ENCODE measurements at places on chromosomes 5 and 9.

DNA sequence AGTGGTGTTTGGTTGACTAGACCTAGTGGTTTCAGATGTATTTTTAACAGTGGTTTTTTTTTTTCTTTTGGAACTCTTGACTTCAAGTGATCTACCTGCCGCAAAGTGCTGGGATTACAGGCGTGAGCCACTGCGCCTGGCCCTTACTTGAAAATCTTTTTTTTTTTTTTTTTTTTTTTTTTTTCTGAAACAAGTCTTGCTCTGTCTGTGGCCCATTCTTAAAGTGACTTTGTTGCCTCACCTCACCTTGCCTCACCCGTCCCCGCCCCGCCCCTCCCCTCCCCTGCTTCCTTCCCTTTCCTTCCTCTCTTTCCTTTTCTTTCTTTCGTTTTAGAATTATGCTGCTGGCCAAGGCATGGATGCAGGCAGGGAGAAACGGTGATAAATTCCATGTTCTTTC, 26.0 kb downstream of the GPBP1 start:
- DNase-seq: no peak

- peak; percentile 99 for DNase-seq
Observed at GRCh38 chr5:78699552-78700153, 51.1 kb upstream of the LHFPL2 start.

DNA sequence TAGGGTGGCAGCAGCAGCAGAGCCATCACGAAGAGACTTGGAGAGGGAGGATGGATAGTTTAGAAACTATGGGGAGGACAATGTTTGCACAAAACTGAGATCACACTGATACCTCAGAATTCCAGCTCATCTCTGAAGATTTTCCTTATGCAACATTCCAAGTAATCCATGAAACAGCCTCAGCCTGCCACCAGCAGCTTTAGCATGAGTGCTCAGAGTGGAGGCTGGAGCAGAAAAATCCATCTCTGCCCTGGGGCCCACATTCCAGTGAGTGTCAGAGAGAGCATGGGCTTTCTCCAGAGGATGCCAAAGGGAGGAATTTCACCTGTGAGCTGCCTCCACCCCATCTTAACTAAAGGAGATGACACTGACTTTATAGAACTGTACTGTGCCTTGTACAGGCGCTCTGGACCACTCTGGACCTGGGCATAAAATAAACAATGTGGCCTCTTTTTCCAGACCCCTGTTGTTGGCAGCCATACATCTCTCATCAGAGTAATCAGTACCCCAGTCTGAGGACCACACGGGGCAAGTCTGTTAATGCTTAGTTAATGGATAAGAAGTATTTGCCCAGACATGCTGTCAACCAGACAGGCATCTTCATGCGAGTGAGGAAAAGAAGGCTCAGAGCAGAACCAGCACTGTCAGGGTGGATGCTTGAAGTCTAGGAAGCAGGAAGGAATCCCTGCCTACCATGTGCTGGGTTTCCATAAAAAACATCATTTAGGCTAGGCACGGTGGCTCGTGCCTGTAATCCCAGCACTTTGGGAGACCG, 440.9 kb downstream of the ENC1 start:
- peak; percentile 89 for DNase-seq

DNA sequence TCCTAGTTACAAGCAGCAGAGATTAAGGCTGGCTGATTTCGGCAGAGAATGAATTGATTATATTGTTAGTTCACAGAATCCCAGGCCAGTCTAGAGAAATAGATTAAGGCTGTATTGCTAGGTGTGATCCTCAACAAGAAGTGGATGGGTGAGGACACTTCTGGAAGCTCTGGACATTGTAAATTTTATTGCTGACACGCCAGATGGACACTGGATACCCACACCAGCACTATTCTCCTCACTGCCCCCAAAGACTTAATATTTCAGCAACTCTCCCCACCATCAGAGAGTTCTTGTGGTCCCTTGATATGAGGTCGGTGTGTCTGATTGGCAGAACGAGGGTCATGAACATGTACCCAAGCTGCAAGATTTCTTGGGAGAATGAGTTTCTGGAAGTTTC, 171.6 kb upstream of the EGFLAM start:
- no peak for DNase-seq

DNA sequence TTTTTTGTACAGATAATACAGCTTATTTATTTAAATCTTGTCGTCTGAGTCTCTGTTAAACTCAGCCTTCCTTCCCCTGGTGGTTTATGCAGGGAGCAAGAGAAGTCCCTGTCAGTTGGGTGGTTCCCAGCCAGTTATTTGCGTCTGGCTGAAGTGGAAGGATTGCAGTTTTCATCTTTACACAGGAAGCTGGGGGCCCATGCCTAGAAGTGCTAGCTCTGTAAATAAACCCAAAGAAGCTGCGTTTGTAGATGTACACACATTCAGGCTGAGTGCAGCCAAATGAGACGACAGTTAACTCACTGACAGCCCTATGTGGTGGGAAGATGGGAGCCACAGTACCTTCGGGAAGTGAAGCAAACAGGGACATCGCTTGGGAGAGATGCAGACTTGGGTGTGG, 122.1 kb downstream of the SAXO1 start:
- no peak for DNase-seq

- peak; percentile 11 for DNase-seq
Observed at GRCh38 chr5:140926443-140927227, 536 bp downstream of the PCDHAC1 start.

- peak; percentile 28 for DNase-seq
Observed at GRCh38 chr5:77239126-77239741, 28.8 kb downstream of the PDE8B start.
